Cardiac ventricle fibroblast (primary cell): ENCODE measurements at places on chromosomes 12 and 14. TPM values are rescaled to one million over a fixed set of nuclear protein-coding genes. Genes with fewer than 3 reads are reported as not detected.

CELA1 gene
- not detected in 2 replicates for total RNA-seq

MSI1 gene
- not detected in 2 replicates for total RNA-seq

KRT78 gene
- not detected in 2 replicates for total RNA-seq

NRL gene
- 0.73 and 0.75 TPM in 2 replicates for total RNA-seq
